ENCODE measurements at places on chromosomes 7 and 10.

GRCh38 chr7:42886893-42887505, 24.9 kb downstream of the C7orf25 start:
- no peak for DNase-seq

- DNase-seq, result no peak
Measured at GRCh38 chr10:88936656-88937055, 15.9 kb downstream of the ACTA2 start.

DNA sequence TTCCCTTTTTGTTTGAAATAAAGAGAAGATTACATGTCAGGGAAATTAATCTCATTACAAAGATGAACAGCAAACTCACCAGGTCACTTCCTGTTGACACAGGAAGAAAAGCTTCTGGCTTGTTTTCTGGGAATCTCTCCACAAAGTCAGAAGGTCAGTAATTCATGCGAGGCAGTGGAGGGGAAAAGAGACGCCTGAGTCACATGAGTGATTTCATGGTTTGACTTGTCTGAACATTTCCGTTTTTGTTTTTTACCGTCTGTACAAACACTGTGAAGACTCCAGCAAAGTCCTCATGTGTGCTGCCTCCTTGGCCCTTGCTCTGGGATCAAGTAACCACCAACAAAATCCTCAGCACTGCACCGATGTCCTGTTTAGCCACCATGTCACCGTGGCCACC, 2.5 kb upstream of the HABP2 start:
- DNase-seq, result no peak

GRCh38 chr7:102061981-102062390, 224.7 kb upstream of the SH2B2 start:
- no peak for DNase-seq

DNA sequence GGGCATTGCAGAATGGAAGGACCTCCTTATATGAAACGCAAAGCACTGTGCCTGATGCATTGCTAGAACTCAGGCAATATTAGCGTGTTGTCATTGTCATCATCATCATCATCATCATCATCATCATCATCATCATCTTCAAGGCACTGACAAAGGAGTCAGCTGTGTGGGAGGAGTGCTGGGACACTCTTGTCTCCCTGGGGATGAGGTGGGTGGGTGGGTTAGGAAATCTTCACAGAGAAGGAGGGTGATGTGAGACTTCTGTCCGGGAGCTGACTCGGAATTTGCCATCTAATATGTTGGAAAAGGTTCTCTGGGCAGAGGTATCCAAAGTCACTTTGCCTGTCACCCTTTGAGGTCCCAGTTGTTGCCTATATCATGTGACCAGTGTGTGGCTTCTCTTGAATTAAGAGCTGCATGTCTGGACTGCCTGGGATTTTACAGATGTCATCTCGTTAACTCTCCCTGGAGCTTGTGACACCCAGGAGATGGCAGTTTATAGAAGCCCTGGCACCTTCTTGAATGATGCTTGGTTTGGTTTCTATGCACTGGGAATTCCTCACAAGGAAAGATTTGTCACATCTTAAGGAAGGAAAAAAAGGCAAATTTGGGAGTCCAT, 7.1 kb downstream of the HTRA1 start:
- DNase-seq, result no peak

- DNase-seq, result no peak
Measured at GRCh38 chr10:17128261-17128660, 1.4 kb downstream of the CUBN start.

GRCh38 chr7:148547951-148548350, 42.6 kb upstream of the C7orf33 start:
- DNase-seq, result no peak

- peak; percentile 72 for DNase-seq
Measured at GRCh38 chr10:22714479-22715289, at the start of gene PIP4K2A. Gene PIP4K2A (minus strand): TSS chr10:22714578. CDS start chr10:22714326, 252 bp downstream.

DNA sequence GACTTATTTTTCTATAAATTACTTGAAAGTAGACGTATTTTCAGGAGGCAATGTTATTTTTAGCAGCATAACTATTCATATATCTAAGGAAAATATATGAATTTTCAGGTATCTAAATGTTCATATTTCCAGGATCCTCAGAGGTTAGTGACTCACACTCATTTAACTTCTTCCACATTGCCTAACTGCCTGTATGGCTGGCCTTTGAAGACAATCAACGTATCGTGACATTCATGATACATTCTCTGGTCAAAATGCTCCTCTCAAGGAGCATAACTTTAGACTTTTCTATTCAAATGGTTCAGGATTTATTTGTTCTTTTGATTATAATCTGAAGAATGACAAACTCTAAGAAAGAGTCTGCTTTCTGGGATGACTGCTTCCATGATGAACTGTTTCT, 89.3 kb downstream of the SEMA3C start:
- no peak for DNase-seq

DNA sequence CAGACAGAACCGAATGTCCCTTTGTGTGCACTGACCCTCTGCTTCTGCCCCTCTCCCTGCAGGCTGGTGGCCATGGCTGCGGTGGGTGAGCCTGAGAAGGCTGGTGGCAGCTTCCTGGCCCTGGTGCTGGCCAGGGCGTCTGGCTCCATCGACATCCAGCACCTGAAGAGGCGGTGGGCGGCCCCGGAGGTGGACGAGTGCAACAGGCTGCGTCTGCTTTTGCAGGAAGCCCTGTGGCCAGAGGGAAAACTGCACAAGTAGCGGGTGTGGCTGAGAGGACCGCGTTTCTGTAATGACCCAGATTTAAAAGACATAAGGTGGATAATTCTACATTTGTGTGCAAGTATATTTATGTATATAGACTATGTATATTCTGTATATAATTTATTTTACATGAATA, 89.2 kb downstream of the DYNC2I1 start:
- no peak for DNase-seq

DNA sequence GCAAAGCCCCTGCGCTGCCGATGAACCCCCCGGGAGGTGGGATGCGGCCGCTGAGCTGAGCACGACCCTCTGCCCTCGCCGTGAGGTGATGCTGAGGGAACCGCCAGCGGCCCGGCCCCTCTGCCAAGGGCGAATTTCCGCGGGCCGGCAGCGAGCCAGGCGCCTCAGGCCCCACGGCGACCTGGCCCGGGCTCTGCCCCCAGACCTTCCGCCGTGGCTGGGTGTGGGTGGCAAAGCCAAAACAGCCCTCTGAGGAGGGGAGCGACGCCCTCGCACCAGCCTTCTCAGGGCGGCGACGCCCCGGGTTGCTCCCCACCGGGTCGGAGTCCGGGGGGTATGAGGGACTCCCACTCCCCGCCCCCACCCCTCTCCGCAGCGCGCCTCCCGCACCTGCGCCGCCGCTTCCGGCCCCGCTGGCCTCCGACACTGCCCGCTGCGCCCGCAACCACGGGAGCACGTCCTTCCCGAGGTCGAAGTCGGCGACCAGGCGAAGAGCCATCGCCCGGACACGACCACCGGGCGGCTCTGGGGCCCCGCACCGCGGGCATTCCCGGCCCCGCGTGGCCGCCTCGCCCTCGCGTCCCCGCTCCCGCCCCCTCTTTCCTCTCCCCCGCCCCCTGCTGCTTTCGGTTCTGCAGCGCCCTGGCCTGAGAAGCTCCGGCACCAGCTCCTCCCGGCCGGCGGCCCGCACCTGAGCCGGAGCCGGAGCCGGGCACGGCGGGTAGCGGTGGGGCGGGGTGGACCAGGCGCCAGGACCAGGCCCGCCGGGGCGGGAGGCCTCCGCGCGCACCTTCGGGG, at the start of gene GSAP:
Gene GSAP (minus strand): TSS at position 527 of the 798 bp plus-strand sequence. CDS start 28 bp downstream, at position 499.
- DNase-seq, result peak; percentile 36

GRCh38 chr7:130560972-130561371, 69.1 kb downstream of the MEST start:
- no peak for DNase-seq

DNA sequence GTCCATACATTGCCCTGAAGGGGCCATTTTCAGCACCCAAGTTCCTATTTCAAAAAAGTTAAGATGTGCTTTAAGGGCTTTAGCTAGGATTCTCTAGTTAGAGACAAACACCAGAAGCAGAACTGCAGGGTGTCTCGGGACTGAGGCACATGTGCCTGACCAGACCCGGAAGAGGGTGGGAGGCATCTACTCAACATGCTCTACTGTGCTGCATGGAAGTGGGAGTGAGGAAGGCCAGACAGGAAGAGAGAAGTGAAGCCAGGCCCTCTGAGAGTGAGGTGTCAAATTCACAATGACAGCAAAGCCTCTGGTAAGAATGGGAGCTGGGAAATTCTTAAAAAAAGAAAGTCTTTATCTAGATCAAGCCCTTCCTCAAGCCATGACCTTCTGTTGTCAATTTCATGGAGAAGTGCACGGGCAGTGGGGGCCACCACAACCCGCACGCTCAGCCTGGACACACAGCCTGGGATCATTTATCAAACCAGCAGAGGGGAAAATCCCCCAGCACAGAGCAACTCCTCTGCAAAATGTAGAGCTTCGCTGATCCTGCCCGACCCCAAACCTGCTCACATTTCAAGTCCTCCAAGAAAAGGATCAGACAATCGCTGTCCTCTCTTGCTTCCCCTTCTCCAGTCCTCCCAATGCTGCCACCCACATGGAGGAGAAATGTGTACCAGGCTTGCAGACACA, 38.7 kb downstream of the PLXNA4 start:
- DNase-seq, result no peak

DNA sequence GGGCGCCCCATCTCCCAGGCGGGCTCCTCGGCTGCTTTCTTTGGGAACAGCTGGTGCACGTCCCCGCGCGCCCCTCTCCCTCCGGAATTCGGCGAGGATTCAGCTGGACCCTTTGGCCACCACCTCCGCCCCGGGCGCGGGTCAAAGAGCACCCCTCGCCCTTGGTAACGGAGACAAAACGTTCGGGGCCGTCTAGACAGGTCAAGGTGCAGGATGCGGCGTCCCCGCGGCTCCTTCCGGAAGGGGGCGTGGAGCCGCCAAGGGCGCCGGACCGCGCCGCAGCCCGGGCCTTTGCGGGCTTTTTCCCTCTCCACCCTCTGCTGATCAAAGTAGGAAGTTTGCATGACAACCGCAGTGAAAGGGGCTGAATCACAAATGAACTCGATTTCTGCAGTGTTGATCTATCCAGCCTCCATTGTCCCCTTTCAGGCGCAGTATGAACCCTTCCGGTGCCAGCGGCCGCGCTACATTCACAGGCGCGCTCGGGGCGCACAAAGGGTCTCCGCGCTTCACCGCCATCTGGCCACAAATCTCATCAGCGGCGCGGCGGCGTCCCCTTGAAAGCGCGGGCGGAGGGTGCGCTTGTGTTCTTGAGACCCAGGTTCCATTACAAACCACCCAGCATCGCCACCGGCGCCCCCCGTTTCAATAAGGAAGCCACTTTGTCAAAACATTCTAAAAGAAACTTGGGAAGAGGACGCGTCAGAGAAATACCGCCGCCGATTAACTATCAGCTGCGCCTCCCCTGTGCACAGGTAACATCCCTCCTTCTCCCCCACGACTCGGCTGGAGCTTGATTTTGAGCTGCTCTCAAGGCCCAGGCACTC, 36.4 kb downstream of the CNPY1 start:
- DNase-seq, result no peak

DNA sequence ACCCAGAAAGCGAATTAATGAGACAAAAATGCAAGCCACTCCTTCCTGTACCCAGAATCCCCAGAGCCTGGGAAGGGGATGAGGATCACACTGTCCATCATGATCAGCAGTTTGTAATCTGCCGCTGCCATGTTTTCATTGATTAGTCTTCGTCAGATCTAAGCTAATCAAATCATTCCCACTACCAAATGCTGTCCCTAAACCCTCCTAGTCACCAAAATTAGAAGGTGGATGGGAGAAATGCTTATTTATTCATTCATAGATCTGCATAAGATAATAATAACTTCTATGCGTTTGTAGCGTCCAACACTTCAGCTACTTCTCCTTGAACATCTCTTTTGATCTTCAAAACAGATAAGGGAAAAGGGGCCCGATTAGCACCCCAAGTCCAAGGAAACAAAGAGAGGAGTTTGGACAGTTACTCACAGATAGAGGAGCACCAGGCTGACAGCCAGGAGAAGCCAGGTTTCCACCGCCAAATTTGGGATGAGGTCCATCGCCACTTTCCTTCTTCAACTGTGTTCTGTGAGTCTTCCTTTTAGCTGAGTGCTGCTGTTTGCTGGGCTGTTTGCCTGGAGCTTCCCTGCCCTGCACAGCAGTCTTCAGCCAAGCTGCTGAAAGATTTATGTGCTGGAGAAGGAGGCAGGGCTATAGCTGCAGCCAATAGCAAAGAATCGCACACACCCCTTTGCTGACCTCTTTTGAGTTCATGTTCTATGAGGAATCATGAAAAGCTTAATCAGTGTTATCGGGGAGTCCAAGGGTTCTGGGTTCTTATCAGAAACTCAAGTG, at the start of gene CYP3A5:
Gene CYP3A5 (minus strand): TSS at position 597 of the 792 bp plus-strand sequence. CDS start 100 bp downstream, at position 497.
- DNase-seq, result no peak

GRCh38 chr10:130251766-130252165, 115.6 kb downstream of the GLRX3 start:
- DNase-seq, result no peak

DNA sequence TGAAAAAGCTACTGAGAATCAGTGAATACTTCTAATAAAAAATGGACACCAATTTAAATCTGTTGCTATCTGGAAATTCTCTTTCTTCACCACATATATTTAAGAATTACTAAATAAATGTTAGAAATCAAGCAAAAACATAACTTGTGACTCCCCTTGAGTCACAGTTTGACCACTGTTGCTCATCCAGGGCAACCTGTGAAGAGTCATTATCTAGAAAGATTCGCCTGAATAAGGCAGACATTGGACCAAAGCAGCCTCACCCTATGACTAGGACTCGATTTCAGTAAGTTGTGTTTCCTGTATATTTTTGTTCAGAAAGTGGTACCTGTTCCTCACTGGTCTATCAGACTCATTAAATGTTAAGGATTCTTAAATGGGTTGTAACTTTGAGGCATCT, 572.4 kb downstream of the ATRNL1 start:
- no peak for DNase-seq

- DNase-seq, result no peak
Measured at GRCh38 chr7:124701955-124702354, 63.6 kb downstream of the GPR37 start.

DNA sequence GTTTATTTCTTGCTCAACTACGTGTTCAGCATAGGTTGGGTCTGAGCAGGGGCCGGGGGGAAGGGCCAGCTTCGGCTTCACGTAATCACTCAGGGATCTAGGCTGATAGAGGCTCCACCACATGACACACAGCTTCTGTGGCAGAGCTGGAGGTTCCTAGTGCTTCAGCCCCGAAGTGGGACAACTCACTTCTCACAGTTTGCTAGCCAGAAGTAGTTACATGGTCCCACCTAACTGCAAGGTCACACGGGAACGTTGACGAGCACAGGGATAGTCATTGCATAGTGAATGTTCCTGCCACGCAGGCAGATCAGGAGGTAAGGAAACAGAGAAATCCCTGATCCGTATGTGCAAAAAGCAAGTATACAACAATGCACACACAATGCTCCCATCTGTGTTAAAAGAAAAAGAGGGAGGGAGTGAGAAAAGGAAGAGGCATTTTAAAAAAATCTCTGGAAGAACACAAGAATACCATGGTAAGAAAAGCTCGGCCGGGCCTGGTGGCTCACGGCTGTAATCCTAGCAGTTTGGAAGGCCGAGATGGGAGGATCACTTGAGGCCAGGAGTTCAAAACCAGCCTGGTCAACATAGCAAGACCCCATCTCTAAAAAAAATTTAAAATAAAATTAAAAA, 16.9 kb downstream of the SMURF1 start:
- DNase-seq, result no peak

DNA sequence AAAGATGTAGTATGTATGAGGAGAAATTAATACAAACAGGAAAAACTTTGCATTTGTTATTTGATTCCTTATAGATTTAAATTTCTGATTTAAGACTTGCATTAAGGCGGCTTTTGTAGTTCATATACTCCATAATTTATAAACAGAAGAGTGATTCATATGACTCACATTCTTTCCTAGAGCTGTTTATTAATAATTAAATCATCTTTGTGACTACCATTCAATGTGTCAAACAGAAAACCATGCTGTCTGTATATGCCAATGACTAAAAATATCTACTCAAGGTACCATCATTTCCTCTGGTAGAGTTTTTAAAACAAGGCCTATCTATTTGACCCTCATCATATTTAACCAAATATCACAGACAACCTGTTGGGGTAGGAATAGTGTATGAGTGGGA, 501.7 kb downstream of the PARD3 start:
- no peak for DNase-seq

All from stimulated activated CD4-positive, alpha-beta T cell treated with anti-CD3 and anti-CD28 coated beads, Interleukin-4, amount 100 ng/mL, for 24 hours (primary cell).